ENCODE measurements at places on chromosomes 4 and X.

GRCh38 chrX:45007598-45007997 is 134.6 kb downstream of the KDM6A start:
- no peak for DNase-seq

- peak; percentile 13 for DNase-seq
These were observed 37.2 kb upstream of the FAM9C start for GRCh38 chrX:13081395-13082205.

DNA sequence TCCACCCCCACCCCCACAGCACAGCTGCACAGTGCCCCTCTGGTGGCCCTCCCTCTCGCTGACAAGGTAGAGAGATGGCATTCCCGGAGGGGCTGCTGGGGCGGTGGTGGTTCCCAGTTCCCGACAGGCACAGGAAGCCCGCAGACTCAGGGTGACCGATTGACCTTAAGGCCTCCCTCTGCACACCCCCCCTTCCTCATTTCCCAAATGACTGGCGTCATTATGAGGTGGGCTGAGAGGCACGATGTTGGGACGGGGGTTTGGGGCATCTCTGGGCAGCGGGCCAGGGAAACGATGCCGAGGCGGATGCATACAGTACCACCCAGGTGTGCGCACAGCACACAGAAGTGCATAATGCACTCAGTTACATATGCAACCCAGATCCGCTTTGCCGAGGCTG is 3.5 kb upstream of the TIMP1 start:
- no peak for DNase-seq

GRCh38 chr4:176137631-176138030 is 57.8 kb downstream of the SPATA4 start:
- no peak for DNase-seq

DNA sequence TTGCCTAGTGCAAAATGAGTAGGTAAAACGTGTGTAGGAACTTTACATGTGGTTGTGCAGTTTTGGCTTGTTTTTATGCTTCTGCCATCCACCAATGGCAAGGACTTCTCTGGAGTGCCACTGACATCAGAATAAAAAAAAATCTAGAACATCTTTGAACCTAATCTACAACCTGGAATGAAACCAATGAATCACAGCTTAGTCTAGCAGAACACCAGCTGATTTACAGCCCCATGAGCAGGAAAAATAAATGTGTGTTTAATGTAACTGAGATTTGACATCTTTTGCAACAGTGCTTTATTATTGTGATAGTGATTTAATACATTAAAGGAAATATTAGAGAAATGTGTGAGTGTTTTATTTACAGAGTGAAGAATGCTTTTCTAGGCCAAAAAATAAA is 995.1 kb downstream of the PCDH7 start:
- no peak for DNase-seq

- no peak for DNase-seq
These were observed 31.9 kb upstream of the CLTRN start for GRCh38 chrX:15696516-15696915.

Measured in NCI-H526 (cell line).